ENCODE measurements at places on chromosomes 2 and 18. TPM values are rescaled to one million over a fixed set of nuclear protein-coding genes. Genes with fewer than 3 reads are reported as not detected.

SPATS2L gene
- 378 TPM for total RNA-seq

HNMT gene
- total RNA-seq = 56.5 TPM

OTOS gene
- not detected for total RNA-seq

LIMS3 gene
- total RNA-seq = not detected

TWIST2 gene
- total RNA-seq = not detected

CCDC141 gene
- total RNA-seq = 0.07 TPM

CCNT2 gene
- 43.8 TPM for total RNA-seq

CXCR4 gene
- total RNA-seq = 12.4 TPM

IL36RN gene
- 0.12 TPM for total RNA-seq

KIF1A gene
- 280 TPM for total RNA-seq

KIF3C gene
- total RNA-seq = 3.6 TPM

TWSG1 gene
- 24.8 TPM for total RNA-seq

ACKR3 gene
- 9.5 TPM for total RNA-seq

SCYGR4 gene
- not detected for total RNA-seq

GRCh38 chr2:217366966-217367365, 507.1 kb upstream of the TNP1 start:
- DNase-seq = no peak

GRCh38 chr2:35378791-35379190, 976.8 kb upstream of the CRIM1 start:
- DNase-seq = no peak

DNA sequence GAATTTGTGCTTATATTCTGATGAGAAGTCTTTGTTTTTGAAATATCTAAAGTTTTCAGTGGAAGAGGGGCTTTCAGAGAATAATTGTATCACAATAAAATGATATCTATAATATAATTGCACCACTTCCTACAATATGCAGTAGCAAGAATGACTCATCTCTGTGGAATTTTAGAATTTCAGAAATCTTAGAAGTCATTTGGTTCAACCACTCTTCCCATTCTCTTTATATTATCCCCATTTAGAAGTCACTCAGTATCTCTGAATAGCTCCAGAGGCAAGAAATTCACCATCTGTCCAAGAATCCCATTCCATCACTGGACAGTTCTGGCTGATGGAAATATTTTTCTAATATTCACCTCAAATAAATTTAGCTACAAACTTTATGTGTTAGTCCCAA, 59.3 kb upstream of the CCDC68 start:
- no peak for DNase-seq

GRCh38 chr18:75489493-75490190, 62.1 kb upstream of the SMIM21 start:
- DNase-seq = no peak

GRCh38 chr2:218985021-218985324, at the start of gene FEV:
FEV (minus strand) TSS chr2:218985184; CDS start chr2:218985075, 109 bp downstream.
- DNase-seq = no peak

DNA sequence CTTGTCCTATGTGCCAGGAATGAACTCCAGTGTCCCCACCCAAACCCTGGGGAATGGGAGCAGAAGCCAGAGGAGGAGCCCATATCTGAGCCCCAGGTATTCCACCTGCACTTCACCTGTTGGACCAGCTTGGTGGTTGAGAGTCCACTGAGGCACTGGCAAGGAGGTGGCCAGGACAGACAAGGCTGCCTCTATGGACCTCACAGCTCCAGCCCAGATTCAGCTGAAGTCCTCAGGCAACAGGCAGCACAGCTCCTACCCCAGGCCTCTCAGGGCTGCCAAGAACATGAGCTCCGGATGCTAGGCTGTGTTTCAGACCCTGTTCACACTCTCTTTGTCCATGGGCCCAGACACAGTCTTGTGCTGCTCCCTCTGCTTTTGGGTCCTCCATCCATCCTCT, 2.9 kb upstream of the IL1F10 start:
- no peak for DNase-seq

DNA sequence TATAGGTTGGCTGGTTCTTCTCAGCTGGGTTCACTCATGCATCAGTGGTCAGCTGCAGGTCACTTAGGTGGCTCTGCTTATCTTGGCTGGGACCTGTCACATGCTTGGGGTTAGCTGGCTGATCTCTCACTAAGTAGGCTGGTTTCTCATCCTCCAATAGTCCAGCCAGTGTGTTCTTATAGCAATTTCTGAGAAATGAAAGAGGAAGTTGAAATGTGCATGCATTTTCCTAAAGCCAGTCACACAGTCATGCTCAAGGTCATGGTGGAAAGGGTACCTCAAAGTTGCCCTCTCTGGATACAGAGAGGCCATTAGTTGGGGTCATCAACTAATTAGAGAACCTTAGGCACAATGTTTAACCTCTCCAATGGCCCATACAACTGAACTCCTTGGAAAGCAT, 64.4 kb downstream of the KLHL29 start:
- DNase-seq = no peak

GRCh38 chr2:200336980-200337615, 30.6 kb downstream of the SPATS2L start:
- no peak for DNase-seq

DNA sequence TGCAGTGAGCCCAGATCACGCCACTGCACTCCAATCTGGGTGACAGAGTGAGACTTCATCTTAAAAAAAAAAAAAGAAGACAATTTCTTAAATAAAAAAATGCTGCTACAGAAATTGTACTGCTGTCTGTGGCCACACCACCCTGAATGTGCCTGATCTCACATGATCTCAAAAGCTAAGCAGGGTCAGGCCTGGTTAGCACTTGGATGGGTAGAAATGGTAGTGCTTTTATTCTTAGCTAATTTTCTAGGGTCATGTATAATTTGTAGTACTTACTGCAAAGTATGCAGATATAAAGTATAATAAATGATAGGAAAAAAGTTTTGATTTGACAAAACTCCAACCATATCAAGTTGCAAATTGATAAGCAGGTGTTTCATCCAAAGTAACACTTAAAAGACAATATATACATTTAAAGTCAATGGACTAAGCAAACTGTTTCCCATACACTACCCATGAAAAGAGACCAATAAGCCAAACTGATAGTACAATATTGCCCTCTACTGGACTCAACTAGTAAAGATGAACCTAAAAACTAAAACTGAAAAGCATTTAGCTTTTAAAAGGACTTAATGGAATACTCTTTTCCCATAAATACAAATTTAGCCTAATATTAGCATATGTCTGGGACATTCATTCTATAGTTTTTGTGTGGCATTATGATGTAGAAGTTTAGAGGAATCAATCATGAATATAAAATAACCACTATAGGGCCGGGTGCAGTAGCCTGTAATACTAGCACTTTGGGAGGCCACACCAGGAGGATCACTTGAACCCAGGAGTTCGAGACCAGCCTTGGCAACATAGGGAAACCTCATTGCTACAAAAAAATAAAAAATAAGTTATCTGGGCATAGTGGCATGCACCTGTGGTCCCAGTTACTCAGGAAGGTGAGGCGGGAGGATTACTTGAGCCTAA, 18.6 kb upstream of the PEX13 start:
- no peak for DNase-seq

DNA sequence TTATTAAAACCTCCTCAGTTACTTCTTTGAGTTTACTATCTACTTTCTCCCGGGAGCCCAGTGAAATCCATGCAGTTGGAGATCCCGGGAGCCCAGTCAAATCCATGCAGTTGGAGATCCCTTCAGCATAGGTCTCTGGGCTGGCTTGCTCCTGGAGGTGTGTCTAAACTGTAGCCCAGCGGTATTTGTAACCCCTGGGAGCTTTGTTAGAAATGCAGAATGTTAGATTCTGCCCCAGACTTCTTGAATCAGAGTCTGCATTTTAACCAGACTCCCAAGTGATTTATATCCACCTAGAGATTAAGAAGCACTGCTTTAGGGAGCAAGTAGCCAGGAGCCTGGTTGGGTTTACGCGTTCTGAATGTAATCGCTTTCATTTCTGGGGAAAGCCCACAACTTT, 54.5 kb downstream of the ARHGAP28 start:
- DNase-seq = no peak

DNA sequence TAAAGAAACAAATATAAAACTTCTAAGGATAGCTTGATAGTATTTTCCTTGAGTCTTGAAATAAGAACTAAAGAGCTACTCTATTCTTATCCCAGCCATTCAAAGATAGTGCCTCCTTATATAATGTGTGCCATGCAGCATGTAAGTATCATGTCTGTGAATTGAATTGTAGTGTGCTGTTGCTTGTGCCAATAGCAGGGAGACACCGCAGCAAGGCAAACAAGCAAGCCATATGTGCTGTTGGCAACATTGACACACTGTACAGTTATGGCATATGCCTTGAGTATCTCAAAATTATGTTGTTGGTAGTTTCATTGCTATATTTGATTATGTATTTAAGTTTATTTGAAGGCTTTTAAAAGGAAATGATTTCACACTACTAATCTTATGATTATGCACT, 58.2 kb downstream of the ERBB4 start:
- DNase-seq = no peak

DNA sequence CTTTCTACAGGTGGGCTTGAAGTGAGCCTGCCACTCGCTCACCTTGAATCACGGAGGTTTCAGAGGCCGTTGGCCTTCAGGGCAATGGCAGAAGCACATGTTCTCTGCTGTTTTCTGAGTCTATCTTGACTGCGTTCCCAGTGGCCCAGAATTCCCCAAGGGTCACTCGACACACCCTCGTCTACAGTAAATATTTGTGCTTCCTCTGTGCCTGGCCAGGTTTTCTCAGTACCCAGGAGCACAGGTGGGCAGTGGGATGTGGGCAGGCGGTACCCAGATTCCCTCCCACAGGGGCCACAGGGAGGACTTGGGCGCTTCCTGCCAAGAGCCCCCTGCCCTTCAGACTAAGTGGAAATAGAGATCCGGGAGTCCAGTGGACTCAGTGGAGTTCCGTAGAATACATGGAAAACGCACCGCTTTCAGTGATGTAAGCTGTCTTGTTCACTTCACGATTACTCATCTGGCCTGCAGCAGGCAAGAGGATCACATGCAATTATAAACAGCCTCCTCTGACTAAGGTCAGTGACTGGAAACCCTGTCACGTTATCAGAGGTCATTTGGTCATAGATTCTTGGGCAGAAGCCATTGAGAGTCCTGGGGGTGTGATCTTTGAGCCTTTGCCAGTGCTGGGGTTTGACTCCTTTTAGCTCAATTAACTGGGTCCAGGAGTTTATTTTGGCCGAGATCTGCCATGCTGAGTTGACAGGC, 179.8 kb downstream of the NEDD4L start:
- DNase-seq = peak; percentile 55

- no peak for DNase-seq
Measured at GRCh38 chr2:160332318-160332717, 132.2 kb upstream of the ITGB6 start.

- no peak for DNase-seq
Measured at GRCh38 chr2:69798290-69798908, 31.1 kb upstream of the GMCL1 start.

DNA sequence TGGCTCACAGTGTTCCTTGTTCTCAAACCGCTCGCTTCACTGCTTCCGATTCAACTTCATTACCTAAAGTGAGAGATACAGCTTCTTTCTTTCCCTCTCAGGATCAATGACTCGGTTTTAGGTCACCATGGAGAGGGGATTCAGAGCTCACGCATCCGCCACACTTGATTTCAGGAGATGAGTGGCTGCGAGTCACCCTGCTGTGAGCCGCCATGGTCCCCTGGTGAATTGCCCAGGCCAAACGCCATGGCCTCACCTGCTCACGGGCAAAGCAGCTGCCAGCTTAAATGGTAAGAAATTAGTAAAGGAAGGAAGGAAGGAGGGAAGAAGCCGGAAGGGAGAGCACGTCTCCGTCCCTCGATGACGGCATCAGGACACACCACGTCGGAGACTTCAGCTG, 60.5 kb downstream of the ADNP2 start:
- no peak for DNase-seq

DNA sequence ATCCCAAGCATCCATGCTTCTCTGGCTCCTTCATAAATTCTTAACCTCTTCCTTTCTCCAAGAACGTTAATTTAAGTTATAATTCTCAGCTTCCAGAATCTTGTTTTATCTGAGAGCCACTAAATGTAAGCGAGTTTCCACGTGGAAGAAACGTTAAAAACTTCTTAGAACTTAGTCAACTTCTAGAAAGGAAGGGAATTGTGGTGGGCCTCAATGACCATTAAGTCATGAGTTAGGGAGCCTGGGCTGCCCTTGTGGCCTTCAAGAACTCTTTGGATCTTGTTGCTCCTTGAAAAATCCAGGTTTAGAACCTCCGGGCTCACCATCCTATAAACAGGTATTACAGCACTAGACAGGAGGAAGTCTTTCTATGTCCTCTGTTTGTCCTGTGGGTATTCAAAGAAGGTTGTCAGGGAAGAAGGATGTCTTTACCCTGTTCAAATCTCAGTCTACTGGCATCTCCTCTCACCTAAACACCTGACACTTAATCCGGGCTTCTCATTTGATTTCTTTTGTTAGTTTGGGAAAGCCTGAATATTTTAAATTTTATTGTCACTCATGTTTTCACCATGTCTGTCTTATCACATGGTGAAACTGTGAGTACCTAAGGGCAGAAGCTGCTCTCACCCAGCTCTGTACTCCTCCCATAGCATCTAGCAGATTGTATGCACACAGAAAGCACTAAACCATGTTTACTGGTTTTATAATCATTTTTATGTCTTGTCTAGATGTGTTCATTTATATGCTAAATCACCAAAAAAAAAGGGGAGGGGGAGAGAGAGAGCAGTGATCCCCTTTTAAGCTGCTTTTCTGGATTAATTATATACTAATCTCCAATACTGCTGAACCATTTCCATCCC, 6.3 kb downstream of the RND3 start:
- no peak for DNase-seq

- peak; percentile 82 for DNase-seq
Measured at GRCh38 chr18:51030537-51031258, 685 bp downstream of the SMAD4 start.

DNA sequence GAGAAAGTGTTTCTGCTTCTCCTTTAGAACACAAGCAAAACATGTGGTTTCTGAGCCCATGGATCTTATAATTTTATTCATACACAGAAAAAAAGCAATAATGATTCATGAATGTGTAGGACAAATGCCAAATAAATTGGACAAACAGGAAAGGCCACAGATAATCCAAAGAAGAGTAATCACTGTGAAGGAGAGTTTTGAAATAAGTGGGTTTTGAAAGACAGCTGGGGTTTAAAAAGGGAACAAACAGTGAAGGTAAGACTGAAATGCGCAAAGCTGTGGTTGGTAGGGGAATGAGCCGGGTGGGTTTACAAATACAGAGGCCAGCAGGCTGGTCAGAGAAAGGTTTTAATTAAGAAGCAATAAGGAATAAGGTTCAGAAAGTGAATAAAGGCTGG, 50.0 kb upstream of the MBOAT2 start:
- no peak for DNase-seq

DNA sequence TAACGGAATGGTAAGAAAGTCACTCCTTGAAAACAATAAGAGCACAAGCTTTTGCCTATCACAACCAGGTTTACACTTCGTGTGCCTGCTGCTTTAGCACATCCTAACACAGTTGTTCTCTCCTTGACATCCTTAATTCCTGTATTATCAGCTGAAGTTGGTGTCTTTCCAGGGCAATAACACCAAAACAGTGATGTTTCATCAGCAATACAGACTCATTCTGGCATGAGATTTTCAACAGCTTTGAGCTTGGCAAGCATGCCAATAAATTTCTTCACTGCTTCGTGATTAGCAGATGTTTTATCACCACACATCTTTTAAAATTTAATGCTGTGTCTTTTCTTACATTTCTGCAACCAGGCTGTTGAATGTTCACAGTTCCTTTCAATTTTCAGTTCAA, 148.4 kb downstream of the EIPR1 start:
- no peak for DNase-seq
